ENCODE measurements at places on chromosomes 6 and 20.

- no peak for DNase-seq
These were observed 87.8 kb upstream of the ASCC3 start for GRCh38 chr6:100968949-100969348.

DNA sequence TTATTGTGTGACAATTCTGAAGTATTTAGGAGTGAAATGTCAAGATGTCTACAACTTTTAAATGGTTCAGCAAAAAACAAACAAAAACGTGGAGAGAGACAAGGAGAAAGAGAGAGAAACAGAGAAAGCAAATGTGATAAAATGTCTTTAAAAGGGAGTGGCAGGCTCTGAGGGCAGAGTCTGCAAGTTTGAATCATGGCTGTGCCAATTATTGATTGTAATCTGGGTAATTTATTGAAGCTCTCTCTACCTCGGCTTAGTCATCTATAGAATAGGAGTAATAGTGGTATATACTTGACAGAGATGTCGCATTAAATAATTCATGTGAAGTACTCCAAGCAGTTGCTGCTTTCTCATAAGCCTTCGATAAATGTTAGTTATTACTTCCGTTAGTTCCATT lies 61.3 kb upstream of the ARID1B start:
- no peak for DNase-seq

- DNase-seq: no peak
These were observed 39.8 kb downstream of the HIVEP1 start for GRCh38 chr6:12051861-12052368.

DNA sequence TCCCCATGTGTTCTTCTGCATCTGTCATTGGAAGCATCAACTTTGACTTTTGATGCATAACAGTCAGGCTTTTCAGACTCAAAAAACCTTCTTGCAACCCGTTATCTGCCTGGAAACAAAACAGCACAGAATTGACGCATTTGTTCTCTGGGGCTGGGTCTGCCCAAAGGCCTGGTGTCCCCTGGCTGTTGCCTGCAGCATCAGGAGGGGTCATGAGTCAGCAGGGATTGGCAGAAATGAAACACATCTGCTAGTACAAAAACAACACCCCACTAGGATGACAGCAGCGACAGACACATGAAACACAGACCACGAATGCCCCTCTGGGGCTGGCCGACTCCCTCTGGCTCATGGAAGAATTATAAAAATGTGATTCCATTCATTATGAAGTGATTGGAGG lies 157.6 kb upstream of the INSM1 start:
- no peak for DNase-seq

- DNase-seq: no peak
These were observed 560.4 kb upstream of the SYNCRIP start for GRCh38 chr6:86203044-86203443.

DNA sequence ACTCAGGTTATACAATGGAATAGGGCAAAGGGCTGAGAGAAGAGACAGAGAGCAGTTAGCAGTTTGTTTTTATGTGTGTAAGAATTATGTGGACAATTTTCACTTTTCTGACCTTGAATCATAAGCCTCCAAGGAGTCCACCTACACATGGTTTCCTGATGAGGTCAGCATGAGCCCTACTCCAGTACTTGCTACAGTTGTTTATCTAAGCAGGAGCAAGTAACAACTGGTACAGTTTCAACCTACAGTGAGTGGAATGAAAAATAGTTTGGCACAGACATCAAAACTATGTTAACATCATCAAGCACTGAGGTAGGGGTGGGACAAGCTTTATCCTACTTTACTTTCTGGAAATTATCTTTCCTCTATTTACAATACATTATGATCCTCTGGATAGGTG lies 426.7 kb upstream of the ID4 start:
- DNase-seq: no peak

DNA sequence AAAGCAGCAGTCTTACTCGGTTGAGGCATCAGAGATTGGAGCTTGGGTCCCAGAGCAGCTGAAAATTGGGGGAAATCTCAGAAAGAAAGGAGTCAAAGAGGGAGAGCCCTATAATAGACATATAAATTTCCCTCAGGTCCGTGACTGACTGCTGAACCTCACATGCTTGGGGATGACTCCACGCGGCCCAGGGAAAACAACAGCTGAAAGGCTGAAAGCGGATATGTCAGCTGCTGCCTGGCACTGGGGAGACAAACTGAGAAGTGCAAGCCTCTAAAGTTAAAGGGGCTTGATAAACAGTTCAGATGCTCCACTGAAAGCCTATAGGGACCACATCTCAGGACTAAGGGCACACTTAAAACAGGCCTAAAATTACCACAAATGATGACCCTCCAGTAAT lies 255.9 kb upstream of the RIN2 start:
- DNase-seq: no peak

GRCh38 chr20:17806739-17807441 lies 107.1 kb downstream of the BANF2 start:
- DNase-seq: no peak

DNA sequence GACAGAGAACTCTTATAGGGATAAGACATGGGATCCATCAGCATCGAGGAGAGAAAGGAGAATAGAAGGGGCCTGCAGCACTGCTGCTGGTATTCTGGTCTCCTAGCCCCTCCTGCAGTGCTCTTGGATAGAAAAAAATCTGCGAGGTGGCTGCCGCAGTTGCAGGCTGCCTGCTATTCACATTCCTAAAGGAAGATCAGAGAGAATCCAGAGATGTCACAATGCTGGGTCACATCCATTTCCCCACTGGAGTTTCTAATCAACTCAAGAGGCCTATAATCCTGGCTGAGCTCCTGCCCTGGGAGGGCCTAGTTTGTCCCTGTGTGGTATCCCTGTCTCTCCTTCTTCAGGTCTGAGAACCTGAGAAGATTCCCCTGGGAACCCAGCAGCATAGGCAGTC lies 357.8 kb downstream of the MAFB start:
- no peak for DNase-seq

DNA sequence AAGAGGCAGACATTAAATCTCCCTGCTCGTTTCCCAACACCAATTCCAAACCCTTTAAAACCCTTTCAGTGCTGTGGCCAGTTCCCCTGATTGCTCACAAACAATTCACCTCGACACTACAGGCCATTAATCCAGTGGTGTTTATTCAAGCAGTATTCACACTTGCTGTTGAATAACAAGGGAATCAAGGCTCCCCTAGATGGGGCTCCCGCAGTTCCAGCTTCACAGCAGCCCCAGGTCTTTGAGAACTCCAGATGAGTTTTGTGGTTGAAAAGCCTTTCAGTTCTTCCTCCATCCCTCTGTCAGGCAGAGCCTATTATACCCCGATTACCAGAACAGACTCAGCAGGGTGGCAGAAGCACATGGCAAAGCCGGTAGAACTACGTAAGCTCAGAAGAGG lies 36.2 kb downstream of the JAG1 start:
- no peak for DNase-seq

DNA sequence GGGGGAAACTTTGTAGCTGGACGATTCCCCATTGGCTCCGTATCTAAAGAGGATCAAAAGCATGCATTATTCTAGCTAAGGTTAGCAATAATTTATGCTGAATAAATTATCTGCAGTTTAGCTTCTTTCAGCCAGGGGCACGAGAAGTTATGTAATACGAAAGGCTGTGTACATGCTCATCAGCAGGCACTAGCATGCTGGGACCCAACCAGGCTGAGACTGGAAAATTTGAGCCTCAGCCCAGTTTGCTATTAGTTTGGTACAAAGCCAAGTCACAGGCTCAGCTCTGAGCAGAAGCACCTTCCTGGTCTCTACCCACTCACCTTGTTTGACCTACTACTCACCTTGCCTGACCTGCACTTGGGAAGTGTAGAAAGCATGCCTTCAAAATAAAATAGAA lies 328.1 kb upstream of the ARID1B start:
- DNase-seq: no peak

- DNase-seq: no peak
These were observed 79.7 kb downstream of the JARID2 start for GRCh38 chr6:15325540-15325955.

- no peak for DNase-seq
These were observed 7.3 kb upstream of the RAET1L start for GRCh38 chr6:150032598-150032997.

GRCh38 chr6:2007165-2007564 lies 238.2 kb downstream of the GMDS start:
- DNase-seq: no peak

GRCh38 chr20:41173791-41174341 lies 36.5 kb downstream of the PLCG1 start:
- no peak for DNase-seq

DNA sequence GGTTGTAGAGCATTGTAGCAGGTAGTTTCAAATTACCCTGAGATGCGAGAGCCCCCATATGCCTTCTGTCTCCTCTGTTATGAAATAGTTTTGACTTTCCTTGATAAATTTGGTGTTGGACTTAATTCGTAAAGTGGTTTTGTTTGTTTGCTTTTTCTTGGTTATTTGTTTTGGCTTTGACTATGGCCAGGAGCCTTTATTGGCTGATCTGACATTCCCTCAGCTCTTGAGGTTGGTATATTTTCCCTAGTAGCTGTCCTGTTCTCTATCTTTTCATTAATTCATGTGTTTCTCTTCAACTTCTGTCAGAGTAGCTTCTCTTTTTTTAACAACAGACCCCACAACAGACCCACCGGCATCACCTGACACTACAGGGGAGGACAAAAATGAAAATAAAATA lies 457.4 kb upstream of the MANEA start:
- no peak for DNase-seq

DNA sequence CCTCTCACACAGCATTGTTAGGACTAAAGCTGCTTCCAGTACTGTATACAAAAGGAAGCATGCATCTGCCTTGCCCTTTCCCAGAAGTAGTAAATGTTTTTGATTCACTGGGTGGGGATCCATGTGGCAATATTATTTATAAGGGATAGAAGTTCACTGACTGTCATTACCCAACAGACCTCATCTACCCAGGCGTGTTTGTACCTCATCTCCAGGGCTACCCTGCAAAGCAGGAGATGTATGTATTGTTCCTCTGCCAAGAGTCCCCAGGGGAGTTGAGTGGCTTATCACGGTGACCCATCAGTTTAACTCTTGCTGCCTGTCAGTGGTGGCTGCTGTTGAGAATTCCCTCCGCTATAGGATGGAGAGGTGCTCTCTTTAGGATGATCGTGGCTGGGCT lies 42.5 kb downstream of the SLC24A3 start:
- no peak for DNase-seq
